ENCODE measurements at places on chromosomes 16 and 17. TPM values are rescaled to one million over a fixed set of nuclear protein-coding genes. Genes with fewer than 3 reads are reported as not detected.

GRCh38 chr16:66190411-66190810 lies 176.1 kb upstream of the CDH5 start:
- no peak overlapping the region for H3K27ac ChIP-seq
- H3K36me3 ChIP-seq: no peaks in the 10 kb centered on the region
- no peaks in the 10 kb centered on the region for H3K27me3 ChIP-seq
- no peak for DNase-seq
- no peak overlapping the region for H3K4me3 ChIP-seq

The EXOC3L1 gene
- 2.0 TPM for total RNA-seq

DNA sequence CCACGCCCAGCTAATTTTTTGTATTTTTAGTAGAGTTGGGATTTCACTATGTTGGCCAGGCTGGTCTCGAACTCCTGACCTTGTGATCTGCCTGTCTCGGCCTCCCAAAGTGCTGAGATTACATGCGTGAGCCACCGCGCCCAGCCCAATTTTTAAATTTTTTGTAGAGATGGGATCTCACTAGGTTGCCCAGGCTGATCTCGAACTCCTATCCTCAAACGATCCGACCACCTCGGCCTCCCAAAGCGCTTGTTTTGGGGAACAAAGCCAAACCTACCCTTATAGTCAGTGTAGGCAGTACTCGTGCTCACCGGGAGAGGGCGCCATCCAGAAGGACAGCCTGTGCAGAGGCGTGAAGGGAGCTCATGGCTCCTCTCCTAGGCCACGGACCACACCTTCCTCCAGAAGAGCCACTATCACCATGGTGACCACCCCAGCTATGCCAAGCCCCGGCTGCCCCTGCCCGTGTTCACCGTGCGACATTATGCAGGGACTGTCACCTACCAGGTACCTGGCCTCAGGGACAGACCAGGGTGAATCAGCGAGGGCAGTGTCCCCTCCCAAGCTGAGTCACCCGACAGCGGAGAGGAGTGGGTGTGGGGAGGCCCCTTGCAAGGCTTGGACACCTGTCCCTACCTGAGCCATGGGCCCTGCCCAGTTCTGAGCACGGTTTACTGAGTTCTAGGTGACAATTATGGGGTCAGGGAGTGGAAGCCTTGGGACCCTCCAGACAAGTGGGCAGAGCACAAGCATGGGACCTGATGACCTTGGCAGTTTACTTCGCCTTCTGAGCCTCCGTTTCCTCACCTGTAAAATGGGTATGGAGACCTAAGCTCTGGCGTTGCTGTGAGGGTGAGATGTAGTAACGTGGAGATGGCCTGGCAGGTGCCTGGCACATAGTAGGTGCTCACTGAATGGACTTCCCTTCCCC lies 13.7 kb downstream of the MYO15B start:
- DNase-seq: peak; percentile 68
- H3K4me1 ChIP-seq: peaks cover 3% of the 10 kb centered on the region
- no peaks in the 10 kb centered on the region for H3K36me3 ChIP-seq
- H3K27ac ChIP-seq: no peak overlapping the region
- no peak overlapping the region for H3K4me3 ChIP-seq
- no peaks in the 10 kb centered on the region for H3K27me3 ChIP-seq

DNA sequence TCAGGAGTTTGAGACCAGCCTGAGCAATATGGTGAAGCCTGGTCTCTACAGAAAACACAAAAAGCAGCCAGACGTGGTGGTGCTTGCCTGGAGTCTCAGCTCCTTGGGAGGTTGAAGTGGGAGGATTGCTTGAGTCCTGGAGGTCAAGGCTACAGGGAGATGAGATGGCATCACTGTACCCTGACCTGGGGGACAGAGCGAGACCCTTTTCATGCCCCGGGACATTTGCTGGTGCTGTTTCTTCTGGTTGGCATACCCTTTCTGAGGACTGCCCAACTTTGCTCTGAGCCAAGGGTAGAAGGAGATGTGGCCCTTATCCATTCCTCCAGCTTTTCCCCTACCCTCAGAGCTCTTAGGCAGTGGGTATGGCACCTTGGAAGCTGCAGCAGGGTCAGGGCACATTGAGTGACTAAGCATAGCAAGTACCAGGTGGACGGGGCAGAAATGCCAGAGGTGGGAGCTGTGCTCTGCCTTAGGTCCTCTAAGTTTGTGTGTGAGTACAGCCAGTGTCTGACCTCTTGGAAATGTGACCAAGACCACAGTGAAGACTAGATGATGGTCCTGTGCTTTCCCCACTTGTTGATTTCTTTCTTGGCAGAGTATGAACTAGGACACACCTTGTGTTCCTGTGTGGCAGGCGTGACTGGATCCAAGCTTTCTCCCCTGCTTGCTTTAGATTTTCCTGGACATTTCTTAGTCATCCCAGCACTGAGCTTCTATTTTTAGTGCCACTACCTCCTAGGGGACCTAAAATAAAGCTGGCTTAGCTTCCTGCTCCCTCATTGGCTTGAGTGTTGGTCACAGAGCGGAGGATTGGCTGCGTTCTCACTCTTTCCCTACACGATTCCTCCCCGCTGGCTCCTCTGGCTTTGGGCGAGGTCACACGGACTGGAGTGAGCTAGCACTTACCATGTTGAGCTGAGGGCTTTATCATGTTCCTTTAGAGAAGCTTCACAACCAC lies 9.9 kb upstream of the EDC4 start:
- peak overlapping the region; percentile 17 for H3K27ac ChIP-seq
- H3K4me1 ChIP-seq: peaks cover 38% of the 10 kb centered on the region
- no peak overlapping the region for H3K4me3 ChIP-seq
- H3K27me3 ChIP-seq: no peaks in the 10 kb centered on the region

The RNU2-1 gene
- not detected for total RNA-seq

DNA sequence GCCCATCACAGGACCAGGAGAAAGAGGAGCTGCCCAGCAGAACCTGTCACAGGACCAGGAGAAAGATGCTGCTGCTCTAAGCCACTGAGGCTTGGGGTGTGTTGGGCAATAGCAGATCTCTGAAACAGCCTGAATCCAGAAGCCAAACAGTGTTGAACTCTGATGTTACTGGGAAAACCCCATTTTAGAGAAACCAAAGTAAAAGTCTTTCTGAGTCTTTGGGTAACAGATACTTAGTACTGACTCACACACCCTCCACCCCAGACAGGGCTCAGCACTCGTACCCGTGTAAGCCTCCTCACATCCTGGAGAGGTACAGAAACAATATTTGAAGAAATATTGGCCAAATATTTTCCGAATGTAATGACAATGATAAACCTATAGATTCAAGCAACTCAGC lies 82.8 kb upstream of the GNG13 start:
- no peak overlapping the region for H3K4me3 ChIP-seq
- H3K4me1 ChIP-seq: no peaks in the 10 kb centered on the region
- H3K27me3 ChIP-seq: no peaks in the 10 kb centered on the region
- no peak for DNase-seq
- peaks cover 3% of the 10 kb centered on the region for H3K36me3 ChIP-seq
